ENCODE measurements at places on chromosomes 11 and 22. TPM values are rescaled to one million over a fixed set of nuclear protein-coding genes. Genes with fewer than 3 reads are reported as not detected.
A peak's percentile ranks its signal among the peaks of the same experiment; 100 is the strongest.

DNA sequence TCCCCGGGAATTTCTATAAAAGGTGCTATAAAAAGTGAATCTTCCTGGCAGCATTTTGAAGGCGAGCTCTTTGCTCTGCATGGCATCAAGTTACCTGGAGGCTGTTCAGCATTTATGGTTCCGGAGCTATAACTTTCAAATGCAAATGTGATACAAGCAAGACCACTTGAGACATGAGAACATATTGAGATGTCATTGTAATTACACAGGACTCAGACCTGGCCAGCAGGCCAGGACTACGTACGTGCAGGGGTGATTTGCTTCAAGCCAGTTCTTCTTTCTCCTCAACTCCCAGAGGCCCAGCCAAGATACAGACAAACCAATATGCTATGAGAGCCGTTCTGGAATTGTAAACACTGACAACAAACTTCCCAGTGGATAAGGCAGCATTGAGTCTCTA lies 227.4 kb upstream of the FAT3 start:
- no peaks in the 10 kb centered on the region for H3K36me3 ChIP-seq
- no peaks in the 10 kb centered on the region for H3K4me1 ChIP-seq
- H3K27ac ChIP-seq = no peak overlapping the region
- H3K27me3 ChIP-seq = no peaks in the 10 kb centered on the region
- no peak for DNase-seq
- no peak overlapping the region for H3K4me3 ChIP-seq

DNA sequence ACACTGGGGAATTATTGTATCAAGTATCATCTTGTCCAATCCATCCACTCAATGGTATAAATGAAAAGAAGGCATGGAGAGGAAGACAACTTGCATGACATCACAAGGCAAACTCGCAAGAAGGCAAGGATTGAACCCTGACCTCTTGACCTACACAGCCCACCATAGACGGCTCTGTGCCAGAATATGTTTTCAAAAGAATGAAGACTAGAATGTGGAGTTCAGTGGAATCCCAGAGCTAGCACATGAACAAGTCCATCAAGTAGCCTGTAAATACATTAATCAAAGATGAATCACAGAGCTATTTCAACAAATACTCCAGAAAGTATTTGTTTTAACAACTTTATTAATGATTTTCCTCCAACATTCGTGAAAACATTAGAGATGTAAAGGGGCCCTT lies 189.7 kb downstream of the GUCY1A2 start:
- H3K27ac ChIP-seq = no peak overlapping the region
- H3K4me3 ChIP-seq = no peak overlapping the region
- no peaks in the 10 kb centered on the region for H3K36me3 ChIP-seq

DNA sequence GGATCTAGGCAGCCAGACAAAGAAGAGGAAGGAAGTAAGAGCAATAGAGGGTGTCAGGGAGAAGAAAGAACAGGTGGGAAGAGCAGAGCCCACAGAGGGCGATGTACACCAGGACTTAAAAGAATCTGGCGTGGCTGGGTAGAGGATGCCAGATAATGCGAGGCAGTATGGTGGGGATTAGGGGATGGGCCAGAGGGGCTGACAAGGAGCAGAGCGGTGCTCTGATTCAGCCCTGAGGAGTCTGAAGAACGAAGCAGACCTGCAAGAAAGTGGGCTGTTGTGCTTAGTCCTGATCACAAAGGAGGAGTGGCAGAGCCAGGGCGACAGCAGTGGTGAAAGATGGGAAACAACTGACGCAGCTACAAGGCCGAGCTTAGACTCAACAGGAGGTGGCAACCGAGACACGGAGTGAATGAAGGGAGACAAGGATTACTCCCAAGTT lies 163.7 kb downstream of the LARGE1 start:
- peaks cover 7% of the 10 kb centered on the region for H3K27me3 ChIP-seq
- no peaks in the 10 kb centered on the region for H3K36me3 ChIP-seq
- H3K4me1 ChIP-seq = no peaks in the 10 kb centered on the region
- no peak for DNase-seq
- H3K4me3 ChIP-seq = no peak overlapping the region
- H3K27ac ChIP-seq = no peak overlapping the region

GRCh38 chr11:94581926-94582325 lies 14.8 kb downstream of the PIWIL4 start:
- DNase-seq = no peak
- H3K27me3 ChIP-seq = no peaks in the 10 kb centered on the region
- no peak overlapping the region for H3K27ac ChIP-seq
- peaks cover 16% of the 10 kb centered on the region for H3K4me1 ChIP-seq

DNA sequence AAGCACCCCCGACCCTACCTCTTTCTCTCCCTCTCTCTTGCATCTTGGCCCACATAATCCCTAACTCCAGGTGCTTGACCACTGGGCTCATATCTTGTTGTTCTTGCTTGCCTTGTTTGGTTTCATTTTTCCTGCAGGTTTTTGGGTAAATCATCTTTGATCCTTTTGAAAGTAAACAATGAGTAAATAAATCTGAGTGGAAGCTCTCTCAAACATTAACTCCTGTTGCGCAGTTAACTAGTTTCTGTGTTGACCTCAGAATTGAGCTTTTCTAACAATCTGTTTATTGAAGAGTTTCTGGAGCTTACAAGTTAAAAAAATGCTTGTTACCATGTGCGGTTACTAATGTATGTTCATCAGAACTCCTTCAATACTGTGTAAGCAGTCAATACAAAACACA lies 38.8 kb upstream of the MICAL2 start:
- no peaks in the 10 kb centered on the region for H3K36me3 ChIP-seq
- H3K27ac ChIP-seq = no peak overlapping the region
- H3K4me3 ChIP-seq = no peak overlapping the region
- no peak for DNase-seq
- H3K4me1 ChIP-seq = no peaks in the 10 kb centered on the region

GRCh38 chr11:33323421-33323820 lies 66.2 kb downstream of the HIPK3 start:
- no peaks in the 10 kb centered on the region for H3K36me3 ChIP-seq
- no peak overlapping the region for H3K4me3 ChIP-seq
- H3K27me3 ChIP-seq = no peaks in the 10 kb centered on the region
- DNase-seq = no peak
- no peak overlapping the region for H3K27ac ChIP-seq

DNA sequence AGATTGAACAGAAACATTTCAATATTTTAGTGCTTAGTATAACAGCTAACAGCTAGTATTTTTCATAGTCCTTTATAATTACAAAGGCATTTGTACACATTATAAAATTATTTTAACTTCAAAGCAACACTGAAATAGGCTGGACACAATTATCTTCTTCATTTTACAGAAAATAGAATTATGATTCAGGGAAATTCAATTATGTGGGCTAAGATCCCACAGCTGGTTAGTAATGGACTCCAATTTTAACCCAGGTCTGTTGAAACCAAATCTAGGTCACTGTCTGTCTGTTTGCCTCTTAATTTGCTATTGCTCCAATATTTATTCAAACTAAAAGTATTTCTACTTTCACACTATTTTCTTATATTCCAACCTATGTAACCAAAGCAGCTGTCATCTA lies 154.1 kb upstream of the CTSC start:
- H3K4me1 ChIP-seq = peaks cover 2% of the 10 kb centered on the region
- no peak overlapping the region for H3K4me3 ChIP-seq
- no peaks in the 10 kb centered on the region for H3K36me3 ChIP-seq
- DNase-seq = no peak
- H3K27me3 ChIP-seq = no peaks in the 10 kb centered on the region

GRCh38 chr11:14981507-14981906 lies 9.4 kb upstream of the CALCA start:
- no peak for DNase-seq
- no peaks in the 10 kb centered on the region for H3K36me3 ChIP-seq
- H3K27me3 ChIP-seq = peaks cover 35% of the 10 kb centered on the region
- no peaks in the 10 kb centered on the region for H3K4me1 ChIP-seq
- H3K4me3 ChIP-seq = no peak overlapping the region
- H3K27ac ChIP-seq = no peak overlapping the region

GRCh38 chr22:32801537-32802236 lies at the start of gene TIMP3:
Gene TIMP3 (plus strand): TSS chr22:32801705. CDS start chr22:32802002, 297 bp downstream.
- no peak within 1 kb of the TSS for H3K27ac ChIP-seq
- H3K27me3 ChIP-seq = peaks cover 64% of the 10 kb centered on the region
- H3K36me3 ChIP-seq = no peaks in the 10 kb centered on the region
- peak; percentile 29 for DNase-seq
- no peak within 1 kb of the TSS for H3K4me3 ChIP-seq

- H3K4me3 ChIP-seq = no peak overlapping the region
- H3K4me1 ChIP-seq = peaks cover 48% of the 10 kb centered on the region
- H3K27me3 ChIP-seq = no peaks in the 10 kb centered on the region
- no peaks in the 10 kb centered on the region for H3K36me3 ChIP-seq
Measured at GRCh38 chr22:21829523-21829922, 37.9 kb downstream of the MAPK1 start.

DNA sequence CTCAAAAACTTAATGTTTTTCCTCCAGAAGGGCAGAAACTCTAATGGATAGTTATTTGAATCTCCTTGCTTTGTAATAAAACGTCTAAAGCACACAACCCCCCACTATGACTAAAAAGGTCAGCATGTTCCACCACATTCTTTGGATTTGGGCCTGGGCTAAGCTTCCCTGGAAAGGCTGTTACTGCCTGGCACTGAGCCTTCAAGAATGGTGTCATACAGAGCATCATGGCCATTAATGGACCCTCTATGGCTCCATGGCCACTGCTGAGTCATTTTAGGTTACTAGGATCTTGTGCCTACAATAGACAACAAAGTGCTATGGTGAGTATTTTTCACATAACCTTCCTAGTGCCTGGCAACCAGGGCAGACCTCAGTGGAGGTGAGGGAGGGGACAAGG lies 242.6 kb upstream of the FAT3 start:
- no peak for DNase-seq
- no peak overlapping the region for H3K4me3 ChIP-seq
- no peaks in the 10 kb centered on the region for H3K4me1 ChIP-seq
- no peak overlapping the region for H3K27ac ChIP-seq
- no peaks in the 10 kb centered on the region for H3K36me3 ChIP-seq

GRCh38 chr11:128417607-128418324 lies 169.6 kb downstream of the ETS1 start:
- peaks cover 5% of the 10 kb centered on the region for H3K36me3 ChIP-seq
- no peaks in the 10 kb centered on the region for H3K27me3 ChIP-seq
- H3K4me3 ChIP-seq = no peak overlapping the region
- H3K4me1 ChIP-seq = peaks cover 76% of the 10 kb centered on the region

GRCh38 chr11:62715150-62716130 lies 8.0 kb downstream of the GNG3 start:
- peaks cover 49% of the 10 kb centered on the region for H3K4me1 ChIP-seq
- no peak overlapping the region for H3K4me3 ChIP-seq
- H3K27me3 ChIP-seq = no peaks in the 10 kb centered on the region
- H3K27ac ChIP-seq = peak overlapping the region; percentile 34
- no peak for DNase-seq
- peaks cover 53% of the 10 kb centered on the region for H3K36me3 ChIP-seq

DNA sequence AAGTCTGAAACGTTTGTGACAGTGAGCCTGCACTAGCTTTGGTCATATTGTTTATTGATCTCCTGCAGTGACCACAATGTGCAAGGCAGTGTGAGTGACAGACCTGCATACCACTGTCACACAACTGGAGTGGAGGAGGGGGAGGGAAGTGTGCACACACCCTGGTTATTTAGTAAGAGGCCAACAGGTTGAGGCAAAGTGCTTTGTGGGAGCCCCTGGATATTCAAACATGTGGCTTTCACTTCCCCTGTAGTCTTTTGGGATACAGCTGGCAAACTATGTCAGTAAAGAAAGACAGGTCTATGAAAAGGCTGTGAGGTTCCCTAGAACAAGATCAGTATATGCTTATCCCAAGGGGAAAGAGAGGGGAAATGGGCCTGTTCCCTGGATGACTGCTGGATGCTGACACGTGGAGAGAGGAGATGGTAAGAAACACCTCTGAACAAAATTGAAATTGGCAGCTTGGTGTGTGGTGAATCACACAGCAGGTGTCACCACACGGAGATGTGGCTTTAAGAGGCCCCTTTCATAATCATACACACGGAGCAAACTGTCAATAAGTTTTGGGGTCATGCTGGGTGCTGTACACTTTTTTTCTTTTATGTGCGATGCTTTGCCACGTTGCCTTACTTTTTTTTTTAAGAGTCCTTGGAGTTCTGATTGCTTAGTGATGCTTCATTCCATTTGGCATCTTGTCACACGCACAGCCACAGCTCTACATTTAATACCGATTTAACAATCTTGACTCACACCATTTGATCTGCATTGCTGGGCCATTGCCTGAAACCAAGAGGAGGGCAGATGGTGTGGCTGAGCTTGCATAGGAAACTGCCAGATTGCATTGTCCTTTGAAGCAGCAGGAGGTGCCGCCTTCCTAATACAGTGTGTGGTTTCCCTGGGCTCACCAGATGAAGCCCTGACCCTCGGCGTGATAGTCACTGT lies 11.3 kb downstream of the OSBP2 start:
- no peaks in the 10 kb centered on the region for H3K36me3 ChIP-seq
- DNase-seq = peak; percentile 5
- no peaks in the 10 kb centered on the region for H3K27me3 ChIP-seq
- no peak overlapping the region for H3K4me3 ChIP-seq
- peaks cover 11% of the 10 kb centered on the region for H3K4me1 ChIP-seq

- H3K4me3 ChIP-seq = no peak overlapping the region
- no peak overlapping the region for H3K27ac ChIP-seq
- H3K27me3 ChIP-seq = no peaks in the 10 kb centered on the region
- no peaks in the 10 kb centered on the region for H3K36me3 ChIP-seq
- no peak for DNase-seq
- H3K4me1 ChIP-seq = no peaks in the 10 kb centered on the region
Measured at GRCh38 chr22:33296941-33297340, 238.8 kb upstream of the SYN3 start.

DNA sequence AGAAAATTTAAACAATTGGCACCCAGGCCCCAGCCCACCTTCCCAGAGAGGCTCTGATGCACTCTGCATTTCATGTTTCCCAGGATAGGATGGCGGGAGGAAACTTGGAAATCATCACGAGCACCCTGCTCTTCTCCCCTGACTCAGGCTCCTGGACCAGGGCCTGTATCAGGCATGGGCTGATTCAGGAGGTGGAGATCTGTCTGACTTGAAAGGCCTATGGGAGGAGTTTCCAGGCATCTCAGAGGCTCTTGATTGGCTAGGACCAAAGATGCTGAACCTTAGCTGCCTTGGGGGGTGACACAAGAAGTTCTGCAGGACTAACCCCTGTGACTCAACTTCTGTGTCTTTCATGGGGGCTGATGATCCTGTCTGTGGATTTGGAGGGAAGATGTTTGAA lies 106.2 kb downstream of the PKNOX2 start:
- no peak overlapping the region for H3K27ac ChIP-seq
- no peak overlapping the region for H3K4me3 ChIP-seq
- no peaks in the 10 kb centered on the region for H3K36me3 ChIP-seq
- no peak for DNase-seq
- peaks cover 15% of the 10 kb centered on the region for H3K27me3 ChIP-seq

DNA sequence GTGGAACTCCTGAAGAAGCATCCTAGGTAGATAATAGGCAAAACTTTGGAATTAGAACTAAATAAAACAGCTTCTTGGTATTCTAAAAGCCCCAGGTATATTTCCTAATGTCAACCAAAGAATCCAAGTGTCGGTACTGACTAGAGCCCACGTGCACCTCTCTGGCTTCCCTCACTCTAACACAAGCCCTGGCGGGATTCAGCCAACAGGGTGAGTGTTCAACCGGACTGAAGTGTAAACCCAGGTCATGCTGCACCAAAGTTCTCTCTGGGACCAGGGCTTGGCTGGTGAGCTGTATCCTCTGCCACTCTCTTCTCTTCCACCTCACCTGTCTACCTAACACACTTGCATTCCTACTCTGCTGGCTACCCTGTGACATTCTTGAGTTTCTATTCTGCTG lies 40.1 kb downstream of the USP28 start:
- no peak overlapping the region for H3K27ac ChIP-seq
- no peak for DNase-seq
- H3K36me3 ChIP-seq = peaks cover 5% of the 10 kb centered on the region

The MUC2 gene
- total RNA-seq = not detected

The PRG2 gene
- 0.54 TPM for total RNA-seq

The CTSD gene
- total RNA-seq = 43.0 TPM

The MISFA gene
- total RNA-seq = 0.54 TPM

The PHETA2 gene
- total RNA-seq = 1.5 TPM

The SLC29A2 gene
- total RNA-seq = 8.1 TPM
